ENCODE measurements at places on chromosomes 6 and 20.

DNA sequence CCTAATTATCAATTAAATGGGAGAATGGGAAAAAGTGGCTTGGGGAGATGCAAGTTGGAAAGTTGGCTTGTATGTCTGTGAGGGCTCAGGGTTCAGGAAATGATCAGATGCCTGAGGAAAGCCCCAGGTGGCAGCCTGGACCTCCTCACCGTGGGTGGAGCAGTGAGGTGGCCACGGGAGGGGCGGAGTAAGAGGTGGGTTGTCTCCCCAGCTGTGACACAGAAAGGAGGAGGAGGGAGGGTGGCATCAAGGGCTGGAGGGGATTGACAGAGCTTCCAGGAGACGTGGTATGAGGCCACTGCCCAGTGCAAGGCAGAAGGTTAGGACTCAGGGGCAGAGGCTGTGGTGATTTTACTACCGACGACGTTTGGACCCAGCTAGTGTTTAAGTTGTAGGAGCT lies 672.2 kb downstream of the PRKN start:
- peak; percentile 11 for DNase-seq

- no peak for DNase-seq
These were observed 112.4 kb downstream of the TAF4 start for GRCh38 chr20:61953037-61954021.

GRCh38 chr20:22339091-22339881 lies 245.1 kb downstream of the FOXA2 start:
- DNase-seq, result peak; percentile 27

DNA sequence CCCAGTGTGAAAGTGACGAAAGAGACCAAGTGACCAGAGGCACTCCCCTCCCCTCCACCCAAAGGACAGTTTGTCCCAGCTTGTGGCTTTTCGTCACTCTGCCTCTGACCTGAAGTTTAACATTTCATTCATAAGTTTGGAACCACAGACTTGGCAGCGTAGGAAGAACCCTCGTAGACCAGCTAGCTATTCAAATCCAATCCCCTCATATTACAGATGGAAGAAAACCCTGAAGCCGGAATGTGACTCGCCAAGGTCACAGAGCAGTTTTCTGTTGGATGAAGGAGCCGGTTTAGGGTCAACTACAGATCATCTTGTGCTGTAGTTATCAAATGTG lies 3.9 kb upstream of the SYS1 start:
- no peak for DNase-seq

- DNase-seq, result no peak
These were observed 493.5 kb downstream of the TFAP2A start for GRCh38 chr6:9921366-9921765.

DNA sequence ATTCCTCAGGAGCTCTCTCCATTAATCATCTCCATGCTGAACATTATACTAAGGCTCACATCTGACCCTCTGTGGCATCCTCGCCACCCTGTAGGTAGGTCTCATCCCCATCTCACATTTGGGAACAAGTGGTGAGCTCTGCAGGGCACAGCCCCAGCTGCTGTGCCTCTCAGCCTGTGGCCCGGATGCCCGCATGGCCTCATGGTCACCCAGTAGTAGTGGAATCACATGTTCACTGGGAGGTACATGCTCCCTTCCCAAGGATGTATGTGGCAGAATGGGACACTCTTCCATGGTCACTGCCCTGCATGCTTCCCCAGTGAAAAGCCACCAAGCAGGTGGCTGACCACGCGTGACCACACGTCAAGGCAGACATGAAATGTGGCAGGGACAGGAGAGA lies 26.3 kb upstream of the APMAP start:
- no peak for DNase-seq

DNA sequence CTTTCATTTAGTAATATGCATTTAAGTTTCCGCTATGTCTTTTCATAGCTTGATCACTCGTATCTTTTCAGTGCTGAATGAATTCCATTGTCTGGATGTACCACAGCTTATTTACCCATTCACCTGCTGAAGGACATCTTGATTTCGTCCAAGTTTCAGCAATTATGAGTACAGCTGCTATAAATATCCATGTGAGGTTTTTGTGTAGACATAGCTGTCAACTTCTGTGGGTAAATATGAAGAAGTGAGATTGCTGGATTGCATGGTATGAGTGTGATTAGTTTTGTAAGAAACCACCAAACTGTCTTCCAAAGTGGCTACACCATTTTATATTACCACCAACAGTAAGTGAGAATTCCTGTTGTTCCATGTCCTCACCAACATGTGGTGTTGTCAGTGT lies 79.2 kb upstream of the STMND1 start:
- DNase-seq, result no peak

- DNase-seq, result no peak
These were observed 11.0 kb downstream of the SLC29A1 start for GRCh38 chr6:44234101-44235025.

DNA sequence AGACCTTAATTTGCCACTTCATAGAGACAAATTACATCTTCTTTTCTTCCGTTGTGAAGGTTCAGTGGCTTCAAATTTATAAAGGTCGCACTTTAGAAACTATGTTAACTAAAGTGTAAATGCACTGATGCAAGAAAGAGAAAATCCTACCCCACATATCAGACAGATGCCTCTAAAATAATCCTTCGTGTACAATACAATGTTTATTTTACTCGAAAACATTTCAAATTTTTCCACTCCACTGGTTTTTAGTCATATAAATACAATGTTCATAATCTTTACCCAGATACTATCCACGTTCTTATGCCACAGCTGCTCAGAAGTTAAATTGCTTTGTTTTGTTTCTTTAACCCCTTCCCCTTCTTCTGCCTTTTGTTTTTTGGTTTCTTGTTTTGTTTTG lies 140.3 kb upstream of the LAMP5 start:
- DNase-seq, result no peak

GRCh38 chr20:39822667-39823066 lies 860.5 kb downstream of the DHX35 start:
- no peak for DNase-seq

DNA sequence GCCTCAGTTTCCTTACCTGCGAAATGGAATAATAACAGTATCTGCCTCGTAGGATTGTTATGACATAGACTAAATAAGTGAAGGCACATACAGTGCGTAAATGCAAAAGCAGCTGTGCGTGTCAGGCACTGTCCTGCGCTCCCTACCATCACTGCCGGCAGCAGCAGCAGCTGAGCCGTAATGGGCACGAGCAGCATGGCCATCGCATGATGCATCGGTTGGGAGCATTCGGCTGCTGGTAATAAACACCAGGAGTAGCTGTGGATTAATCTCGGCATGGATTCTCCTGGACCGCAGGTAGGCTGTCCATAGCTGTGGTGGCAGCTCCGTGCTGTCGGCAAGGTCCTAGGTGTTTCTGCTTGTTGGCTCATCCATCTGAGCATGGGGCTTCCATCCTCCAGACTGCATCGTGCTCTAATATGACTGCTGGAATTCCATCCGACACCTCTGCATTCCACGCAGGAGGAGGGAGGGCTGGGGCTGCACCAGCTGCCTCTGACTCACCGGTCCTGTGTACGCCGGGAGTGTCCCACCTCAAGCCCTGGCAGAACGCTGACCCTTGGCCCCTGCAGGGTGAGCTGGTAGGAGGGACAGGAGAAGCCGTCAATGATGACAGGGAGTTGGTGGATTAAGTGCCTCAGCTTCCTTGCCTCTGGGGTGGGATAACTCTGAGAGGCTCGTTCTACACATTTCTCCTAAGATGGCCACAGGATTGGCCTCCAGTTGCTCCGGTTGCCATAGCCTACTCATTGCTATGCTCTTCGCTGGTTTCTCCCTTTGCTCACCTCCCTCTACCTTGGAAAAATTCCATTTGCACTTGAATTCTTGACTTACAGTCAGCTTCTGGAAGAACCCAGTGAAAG lies 100.9 kb upstream of the PMEPA1 start:
- no peak for DNase-seq

DNA sequence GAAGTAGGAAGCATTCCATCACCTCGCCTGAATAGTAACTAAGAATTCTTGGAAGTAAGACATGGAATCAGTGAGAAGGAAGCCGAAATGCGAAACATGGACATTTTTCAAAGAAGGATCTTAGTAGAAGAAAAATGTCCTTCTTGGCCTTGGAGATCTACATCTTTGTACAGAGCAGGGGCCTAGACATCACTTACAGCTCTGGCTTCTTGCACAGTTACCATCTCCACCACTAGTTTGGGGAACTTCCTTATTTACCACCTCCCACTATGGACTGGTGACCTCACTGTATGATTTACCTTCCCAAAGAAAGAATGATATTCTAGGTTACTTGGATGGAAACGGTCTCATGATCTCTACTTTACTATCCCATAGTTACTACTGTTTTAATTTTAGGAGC lies 15.7 kb downstream of the CASS4 start:
- no peak for DNase-seq

- no peak for DNase-seq
These were observed 32.0 kb downstream of the ZC2HC1B start for GRCh38 chr6:143896126-143896860.

DNA sequence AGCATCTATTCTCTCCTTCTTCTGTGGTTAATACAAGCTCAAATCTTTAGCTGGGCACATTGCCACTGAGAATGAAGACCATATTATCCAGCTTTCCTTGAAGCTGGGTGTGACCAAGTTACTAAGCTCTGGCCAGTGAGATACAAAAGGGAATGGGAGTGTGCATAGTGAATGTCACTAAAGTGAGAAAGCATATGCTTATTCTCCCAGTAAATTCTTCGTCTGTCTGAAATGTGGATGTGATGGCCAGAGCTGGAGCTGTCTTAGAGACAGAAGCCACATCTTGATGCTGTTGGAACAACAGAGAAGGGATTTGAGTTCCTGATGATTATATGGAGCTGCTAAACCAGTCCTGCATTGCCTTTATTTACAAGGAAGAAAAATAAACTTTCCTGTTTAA lies 60.1 kb downstream of the SESN1 start:
- no peak for DNase-seq

GRCh38 chr20:50260479-50261221 lies 70.0 kb downstream of the CEBPB start:
- DNase-seq, result no peak

DNA sequence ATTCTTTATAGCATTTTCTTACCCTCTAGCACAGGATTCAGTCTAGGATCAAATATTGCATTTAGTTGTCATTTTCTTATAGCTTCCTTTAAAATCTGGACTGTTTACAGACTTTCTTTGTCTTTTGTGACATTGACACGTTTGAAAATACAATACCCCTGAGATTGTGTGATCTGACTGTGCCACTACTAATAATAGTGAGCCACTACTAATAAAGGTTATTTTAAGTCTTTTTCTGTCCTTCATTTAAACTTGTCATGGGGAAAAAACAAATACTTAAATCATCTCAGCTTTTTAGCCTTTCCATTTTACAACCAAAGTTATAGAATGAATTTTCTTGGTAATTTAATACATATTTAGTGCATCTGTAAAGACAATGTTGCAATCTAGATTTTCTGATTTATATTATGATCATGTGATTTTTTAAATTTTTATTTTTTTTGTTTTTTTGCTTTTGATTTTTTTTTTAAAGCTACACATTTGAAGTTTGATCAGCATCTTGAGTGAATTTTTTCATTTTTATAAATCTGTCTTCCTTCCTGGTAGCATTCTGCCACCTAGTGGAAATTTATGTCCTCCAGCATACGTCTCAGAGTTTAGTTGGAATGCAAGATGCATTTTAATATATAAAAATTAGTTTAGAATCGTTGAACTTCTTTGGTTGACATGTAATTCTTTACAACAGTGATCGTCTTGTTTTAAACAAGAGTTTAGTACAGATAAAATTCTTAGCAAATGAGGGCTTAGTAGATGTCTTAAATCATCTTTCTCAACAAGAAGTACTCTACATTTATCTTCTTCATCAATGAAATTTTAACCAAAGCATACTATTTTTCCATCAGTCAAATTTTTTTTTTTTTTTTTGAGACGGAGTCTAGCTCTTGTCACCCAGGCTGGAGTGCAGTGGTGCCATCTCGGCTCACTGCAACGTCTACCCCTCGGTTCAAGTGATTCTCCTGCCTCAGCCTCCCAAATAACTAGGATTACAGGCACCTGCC lies 119.4 kb downstream of the NCOA3 start:
- DNase-seq, result no peak

- no peak for DNase-seq
These were observed 56.3 kb downstream of the THEMIS start for GRCh38 chr6:127844529-127844928.

DNA sequence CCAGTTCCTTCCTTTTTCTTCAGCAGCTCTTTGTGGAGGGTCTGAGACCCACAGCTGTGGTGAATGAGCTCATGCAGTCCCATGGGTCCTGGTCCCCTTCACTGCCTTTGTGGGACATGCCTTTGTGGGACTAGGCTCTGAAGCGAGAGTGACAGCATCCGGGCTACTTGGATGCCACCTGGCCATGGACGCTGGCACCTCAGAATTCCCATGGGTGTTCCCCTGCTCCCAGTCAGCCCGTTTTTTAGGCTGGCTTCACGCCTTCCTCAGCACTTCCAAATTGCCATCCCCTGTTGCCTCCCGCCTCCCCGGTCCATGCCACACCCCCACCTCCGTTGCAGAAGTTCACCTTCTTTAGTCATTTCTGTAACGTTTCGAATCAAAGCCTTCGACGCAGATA lies 45.1 kb downstream of the RAMACL start:
- DNase-seq, result peak; percentile 21

DNA sequence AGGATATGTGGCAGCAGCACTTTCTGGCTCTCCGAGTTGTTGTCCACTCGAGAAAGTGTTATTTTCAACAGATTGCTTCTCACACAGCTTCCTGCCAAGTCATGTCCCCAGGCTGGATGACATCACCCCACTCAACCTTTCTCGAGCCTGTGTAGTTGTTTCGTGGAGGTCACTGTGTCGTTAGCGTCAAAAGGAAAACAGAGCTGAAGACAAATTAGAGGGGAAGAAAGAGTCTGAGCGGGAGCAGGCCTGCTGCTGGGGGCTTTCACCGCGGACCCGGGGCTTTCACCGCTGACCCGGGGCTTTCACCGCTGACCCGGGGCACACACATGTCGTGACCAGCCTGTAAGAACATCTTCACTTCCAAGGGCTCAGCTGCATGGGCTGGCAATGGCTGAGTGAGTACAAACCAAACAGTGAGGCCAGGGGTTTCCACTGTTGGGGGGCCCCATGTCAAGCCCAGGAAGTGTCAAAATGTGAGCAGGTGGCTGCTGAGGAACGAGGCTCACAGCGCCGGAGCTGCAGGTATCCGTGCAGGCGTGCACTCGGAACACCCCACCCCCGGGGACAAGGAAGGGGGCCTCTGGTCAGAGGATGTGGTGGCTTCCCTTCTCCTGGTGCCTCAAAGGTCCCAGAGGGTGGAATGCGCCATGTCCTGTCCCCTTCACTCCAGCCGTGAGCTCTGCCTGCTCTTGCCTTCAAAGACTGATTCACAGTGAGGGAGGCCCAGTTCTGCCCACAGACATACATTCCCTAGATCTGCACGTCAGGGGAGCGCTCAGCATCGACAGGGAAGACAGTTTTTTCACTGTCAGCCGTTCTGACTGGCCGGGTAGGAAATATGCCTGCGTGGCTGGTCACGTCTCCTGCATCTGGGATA lies 365.9 kb downstream of the TAF4 start:
- DNase-seq, result no peak

- no peak for DNase-seq
These were observed 27.6 kb upstream of the CGA start for GRCh38 chr6:87122477-87122876.

DNA sequence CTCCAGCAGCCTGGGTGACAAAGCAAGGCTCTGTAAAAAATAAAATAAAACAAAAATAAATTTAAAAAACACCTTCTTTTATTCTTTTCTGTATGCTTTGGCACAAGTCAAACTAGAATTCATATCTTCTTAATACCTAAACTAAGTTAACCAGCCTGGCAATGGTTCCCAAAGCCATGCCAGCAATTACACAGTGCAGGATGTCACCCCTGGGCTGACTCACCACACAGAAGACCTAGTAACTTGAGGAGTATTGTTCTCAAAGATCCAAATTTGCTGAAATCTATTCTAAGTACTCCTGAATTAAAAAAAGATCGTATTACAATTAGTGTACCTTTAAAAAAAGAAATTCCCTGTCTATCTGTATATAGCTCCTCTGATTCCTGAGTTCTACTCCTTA lies 162.7 kb upstream of the SGK1 start:
- no peak for DNase-seq
